ENCODE measurements at places on chromosomes 6 and 20. TPM values are rescaled to one million over a fixed set of nuclear protein-coding genes. Genes with fewer than 3 reads are reported as not detected.

GRCh38 chr6:41288030-41288753, 1.7 kb upstream of the TREM1 start:
- H3K4me3 ChIP-seq = no peak overlapping the region
- no peak for DNase-seq
- H3K27me3 ChIP-seq = no peaks in the 10 kb centered on the region
- H3K4me1 ChIP-seq = no peaks in the 10 kb centered on the region

GRCh38 chr20:33893314-33893713, 82.2 kb downstream of the CHMP4B start:
- DNase-seq = no peak
- H3K4me3 ChIP-seq = no peak overlapping the region
- H3K4me1 ChIP-seq = no peaks in the 10 kb centered on the region
- H3K27me3 ChIP-seq = no peaks in the 10 kb centered on the region
- no peaks in the 10 kb centered on the region for H3K36me3 ChIP-seq

- no peak overlapping the region for H3K27ac ChIP-seq
- DNase-seq = no peak
- H3K4me1 ChIP-seq = peaks cover 28% of the 10 kb centered on the region
- no peak overlapping the region for H3K4me3 ChIP-seq
- no peaks in the 10 kb centered on the region for H3K27me3 ChIP-seq
Observed at GRCh38 chr6:161257793-161258457, 15.9 kb downstream of the AGPAT4 start.

- no peak overlapping the region for H3K27ac ChIP-seq
- H3K4me3 ChIP-seq = no peak overlapping the region
- no peaks in the 10 kb centered on the region for H3K36me3 ChIP-seq
- H3K4me1 ChIP-seq = no peaks in the 10 kb centered on the region
Observed at GRCh38 chr6:159919011-159919511, 28.3 kb downstream of the MAS1 start.

The AIF1 gene
- total RNA-seq = not detected

- H3K36me3 ChIP-seq = no peaks in the 10 kb centered on the region
- no peak overlapping the region for H3K4me3 ChIP-seq
- H3K27ac ChIP-seq = no peak overlapping the region
- peaks cover 99% of the 10 kb centered on the region for H3K27me3 ChIP-seq
- H3K4me1 ChIP-seq = no peaks in the 10 kb centered on the region
Observed at GRCh38 chr6:84779380-84779779, 15.0 kb upstream of the TBX18 start.

GRCh38 chr6:42845327-42845694, 34.1 kb upstream of the RPL7L1 start:
- no peaks in the 10 kb centered on the region for H3K27me3 ChIP-seq
- no peaks in the 10 kb centered on the region for H3K36me3 ChIP-seq
- H3K4me3 ChIP-seq = no peak overlapping the region
- no peak for DNase-seq
- H3K4me1 ChIP-seq = peaks cover 13% of the 10 kb centered on the region

GRCh38 chr20:48335308-48336050, 492.3 kb downstream of the PREX1 start:
- no peak overlapping the region for H3K4me3 ChIP-seq
- H3K4me1 ChIP-seq = peaks cover 6% of the 10 kb centered on the region
- H3K27ac ChIP-seq = no peak overlapping the region
- H3K27me3 ChIP-seq = no peaks in the 10 kb centered on the region

The SLCO4A1 gene
- 0.88 TPM for total RNA-seq

DNA sequence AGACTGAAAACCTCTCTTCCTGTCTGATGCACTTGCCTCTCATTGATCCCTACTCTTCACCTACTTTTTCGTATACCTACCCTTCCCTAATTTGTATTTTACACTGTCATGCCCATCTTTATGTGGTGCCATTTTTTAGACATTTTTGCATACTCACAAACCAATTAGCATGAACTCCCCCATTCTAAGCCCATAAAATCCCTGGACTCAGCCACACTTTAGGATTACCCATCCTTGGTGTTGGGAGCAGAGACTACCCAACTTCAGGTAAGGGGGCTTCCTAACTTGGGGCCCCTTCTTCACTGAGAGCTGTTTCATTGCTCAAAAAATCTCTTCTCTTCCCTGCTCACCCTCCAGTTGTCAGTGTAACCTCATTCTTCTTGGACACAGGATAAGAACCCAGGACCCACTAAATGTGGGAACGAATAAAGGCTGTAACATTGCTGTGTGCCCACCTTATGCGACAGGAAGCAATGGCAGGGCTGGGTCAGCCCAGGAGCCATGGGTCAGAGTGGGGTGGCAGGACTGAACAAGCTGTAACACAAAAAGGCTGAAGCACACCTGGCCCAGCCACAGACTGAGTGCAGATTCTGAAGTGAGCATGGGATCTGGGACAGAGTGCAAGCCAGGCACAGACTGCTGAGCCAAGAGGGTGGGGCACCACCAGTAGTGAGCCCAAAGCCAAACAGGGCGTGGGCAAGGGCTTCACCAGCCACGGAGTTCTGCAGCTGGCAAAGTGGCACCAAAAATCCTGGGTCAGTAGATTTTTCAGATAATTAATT, 789.1 kb upstream of the HS3ST5 start:
- no peak overlapping the region for H3K27ac ChIP-seq
- no peaks in the 10 kb centered on the region for H3K4me1 ChIP-seq
- no peaks in the 10 kb centered on the region for H3K36me3 ChIP-seq

DNA sequence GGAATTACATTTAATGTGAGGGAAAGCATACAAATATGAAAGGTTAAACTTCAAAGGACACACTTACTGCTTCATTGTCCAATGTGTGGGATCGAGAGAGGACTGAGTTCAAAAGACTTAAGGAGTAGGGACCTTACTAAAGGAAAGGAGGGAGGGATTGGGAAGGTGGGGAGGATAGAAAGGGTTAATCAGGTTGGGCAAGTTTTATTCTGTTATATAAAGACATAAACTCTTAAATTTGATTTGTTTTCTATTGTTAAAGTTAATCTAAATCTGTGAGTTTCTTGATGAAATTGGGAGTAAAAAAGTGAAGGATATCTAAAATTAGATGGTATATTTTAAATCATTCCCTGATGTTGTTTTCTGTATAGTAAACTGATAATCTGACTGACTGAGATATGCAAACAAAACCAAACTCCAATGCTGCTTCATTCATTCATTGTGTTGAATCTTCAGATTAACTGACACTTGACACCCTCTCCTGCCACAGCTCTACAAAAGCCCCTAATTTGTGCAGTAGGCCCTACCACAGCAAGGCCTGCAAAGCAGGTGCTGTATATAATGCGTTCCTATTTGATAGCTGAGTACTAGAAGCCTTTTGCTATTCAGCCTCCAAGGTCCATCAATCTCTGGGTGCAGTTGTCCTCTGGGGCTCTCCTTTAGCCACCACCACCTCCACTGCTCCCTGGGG, 1.3 kb upstream of the UBE2J1 start:
- H3K27ac ChIP-seq = peak overlapping the region; percentile 45
- no peaks in the 10 kb centered on the region for H3K27me3 ChIP-seq
- peaks cover 22% of the 10 kb centered on the region for H3K4me1 ChIP-seq
- peak; percentile 84 for DNase-seq
- no peaks in the 10 kb centered on the region for H3K36me3 ChIP-seq
- H3K4me3 ChIP-seq = peak overlapping the region; percentile 64

DNA sequence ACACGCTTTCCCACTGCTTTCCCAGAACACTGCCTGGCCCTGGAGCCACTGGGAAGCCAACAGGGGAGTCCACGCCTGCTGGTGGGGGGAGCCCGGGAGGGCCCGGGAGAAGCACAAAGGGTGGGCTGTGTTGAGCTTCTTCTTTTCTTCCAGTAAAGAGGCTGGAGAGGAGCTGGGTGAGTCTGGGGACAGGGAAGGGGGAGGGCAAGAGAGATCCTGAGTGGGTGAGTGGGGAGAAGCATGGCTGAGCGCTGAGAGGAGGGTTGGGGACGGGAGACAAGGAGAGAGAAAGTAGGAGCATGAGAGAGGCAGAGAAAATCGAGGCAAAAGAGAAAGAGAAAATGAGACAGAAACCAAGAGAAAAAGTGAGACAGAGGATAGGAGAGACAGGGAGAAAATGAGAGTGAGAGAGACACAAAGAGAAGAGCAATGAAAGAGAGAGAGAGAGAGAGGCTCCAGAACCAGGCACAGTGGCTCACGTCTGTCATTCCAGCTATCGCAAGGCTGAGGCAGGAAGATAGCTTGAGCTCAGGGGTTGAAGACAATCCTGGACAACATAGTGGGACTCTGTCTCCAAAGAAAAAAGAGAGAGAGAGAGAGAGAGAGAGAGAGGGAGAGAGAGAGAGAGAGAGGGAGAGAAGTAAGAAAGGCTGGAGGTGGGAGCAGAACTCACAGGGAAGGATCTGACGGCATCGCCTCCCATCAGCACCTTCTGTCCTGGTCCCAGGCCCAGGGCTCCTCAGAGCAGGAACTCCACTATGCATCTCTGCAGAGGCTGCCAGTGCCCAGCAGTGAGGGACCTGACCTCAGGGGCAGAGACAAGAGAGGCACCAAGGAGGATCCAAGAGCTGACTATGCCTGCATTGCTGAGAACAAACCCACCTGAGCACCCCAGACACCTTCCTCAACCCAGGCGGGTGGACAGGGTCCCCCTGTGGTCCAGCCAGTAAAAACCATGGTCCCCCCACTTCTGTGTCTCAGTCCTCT, 2.0 kb downstream of the LST1 start:
- no peaks in the 10 kb centered on the region for H3K27me3 ChIP-seq
- no peaks in the 10 kb centered on the region for H3K36me3 ChIP-seq
- H3K27ac ChIP-seq = no peak overlapping the region

The HTR1E gene
- not detected for total RNA-seq

The CLPSL1 gene
- not detected for total RNA-seq

DNA sequence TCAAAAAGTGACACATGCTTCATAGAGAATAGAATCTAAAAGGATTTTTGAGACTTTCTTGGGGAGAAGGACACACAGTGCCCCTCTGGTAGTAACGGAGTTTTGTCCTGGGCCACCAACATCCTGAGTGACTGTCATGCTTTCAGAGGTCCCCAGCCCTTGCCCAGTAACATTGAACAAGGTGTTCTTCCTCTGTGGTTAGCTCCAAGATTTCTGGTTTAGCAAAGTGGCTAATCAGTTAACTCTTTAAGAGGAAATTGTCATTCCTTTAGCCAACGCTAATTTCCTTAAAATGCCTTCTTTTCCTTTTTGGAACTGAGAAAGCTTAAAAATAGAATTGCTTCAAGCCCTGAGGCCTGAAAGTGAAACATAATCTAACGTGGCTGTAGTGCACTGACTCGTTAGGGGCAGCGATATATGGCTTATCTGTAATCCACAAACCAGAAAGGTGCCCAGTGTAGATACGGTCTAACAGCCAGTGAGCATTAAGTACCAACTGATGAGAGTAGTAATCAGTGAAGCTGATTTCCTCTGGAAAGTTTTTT, 7.8 kb downstream of the E2F3 start:
- no peak for DNase-seq
- H3K27ac ChIP-seq = no peak overlapping the region
- no peaks in the 10 kb centered on the region for H3K36me3 ChIP-seq
- no peaks in the 10 kb centered on the region for H3K4me1 ChIP-seq
- no peak overlapping the region for H3K4me3 ChIP-seq

DNA sequence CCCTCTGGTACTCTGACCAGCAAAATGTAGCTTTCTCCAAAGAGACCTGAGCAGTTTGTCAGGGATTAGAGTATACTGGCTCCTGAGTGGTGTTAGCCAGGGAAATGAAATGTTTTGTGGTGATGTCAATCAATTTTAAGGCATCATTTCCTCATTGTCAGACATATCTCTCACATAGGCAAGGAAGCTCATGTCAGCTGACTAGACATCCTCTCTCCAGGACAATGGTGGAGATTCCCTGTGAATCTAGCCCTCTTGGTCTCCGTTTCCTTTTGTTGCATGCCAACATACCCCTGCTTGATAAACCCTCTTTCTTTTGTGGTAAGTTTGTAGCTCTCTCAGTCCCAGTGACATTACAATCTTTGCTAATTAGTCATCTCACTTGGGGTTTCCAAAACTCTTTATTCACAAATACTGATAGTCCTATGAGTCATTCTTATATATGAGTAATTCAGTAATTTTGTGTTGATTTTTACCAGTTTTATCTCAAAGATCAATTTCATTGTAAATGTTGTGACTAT, 135.6 kb upstream of the PTPRK start:
- peak; percentile 15 for DNase-seq
- no peaks in the 10 kb centered on the region for H3K36me3 ChIP-seq
- no peak overlapping the region for H3K27ac ChIP-seq
- H3K4me1 ChIP-seq = peaks cover 6% of the 10 kb centered on the region
- no peak overlapping the region for H3K4me3 ChIP-seq

DNA sequence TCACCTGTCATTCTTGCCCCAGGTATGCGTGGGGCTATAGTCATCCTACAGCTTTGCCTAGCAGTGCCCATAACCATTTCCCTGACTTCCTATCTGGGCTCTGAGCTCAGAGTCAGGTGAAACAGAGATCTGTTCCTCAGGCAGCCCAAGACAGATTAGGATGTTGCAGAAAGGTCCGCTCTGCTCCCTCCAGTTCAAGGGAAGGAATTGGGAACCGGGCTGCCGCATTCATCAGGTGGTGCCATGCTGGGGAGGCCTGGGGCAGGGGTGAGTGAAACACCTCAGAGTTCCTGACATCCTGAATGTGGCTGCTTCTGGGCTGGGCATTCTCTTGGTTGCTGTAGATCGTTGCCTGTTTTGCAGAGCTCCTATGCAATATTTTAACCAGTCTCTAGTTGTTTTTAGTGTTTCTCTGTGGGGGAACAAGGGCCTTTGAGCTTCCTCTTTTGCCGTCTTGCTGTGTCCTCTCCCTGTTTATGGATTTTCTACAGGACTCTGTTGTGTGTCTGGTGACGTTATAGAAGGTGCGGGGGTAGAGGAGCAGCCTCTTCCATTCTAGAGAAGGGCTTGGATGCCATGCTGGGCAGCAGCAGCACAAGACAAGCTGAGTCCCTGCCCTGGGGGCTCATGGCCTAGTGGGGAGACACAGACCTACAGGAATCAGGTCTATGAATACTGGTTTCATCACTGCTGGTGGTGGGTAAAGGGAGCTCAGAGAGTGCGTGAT, 9.2 kb downstream of the ENTPD6 start:
- peaks cover 14% of the 10 kb centered on the region for H3K4me1 ChIP-seq
- DNase-seq = no peak
- no peaks in the 10 kb centered on the region for H3K27me3 ChIP-seq
- H3K4me3 ChIP-seq = no peak overlapping the region

- H3K27me3 ChIP-seq = no peaks in the 10 kb centered on the region
- H3K27ac ChIP-seq = no peak overlapping the region
- no peaks in the 10 kb centered on the region for H3K36me3 ChIP-seq
- peaks cover 14% of the 10 kb centered on the region for H3K4me1 ChIP-seq
Observed at GRCh38 chr20:17635332-17636244, 46.5 kb downstream of the RRBP1 start.

The RAET1L gene
- total RNA-seq = not detected

DNA sequence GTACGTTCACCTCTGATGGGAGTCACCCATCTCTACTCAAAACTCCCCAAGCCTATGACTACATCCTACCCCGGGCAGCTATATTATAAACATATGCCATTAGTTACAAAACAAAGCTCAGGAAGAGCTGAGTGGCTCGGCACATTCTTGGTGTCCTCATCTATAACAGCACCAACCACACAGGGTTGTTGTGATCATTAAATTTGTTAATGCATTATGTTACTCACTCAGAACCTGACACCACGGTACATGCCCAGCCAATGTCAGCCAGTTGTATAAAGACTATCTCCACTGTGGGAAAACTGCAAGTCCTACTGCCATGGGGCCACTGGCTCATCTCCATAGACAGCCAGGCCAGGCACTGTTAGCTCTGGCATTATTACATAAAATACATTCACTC, 7.7 kb downstream of the CDK5RAP1 start:
- no peaks in the 10 kb centered on the region for H3K4me1 ChIP-seq
- no peak overlapping the region for H3K4me3 ChIP-seq
- no peak for DNase-seq
- no peaks in the 10 kb centered on the region for H3K27me3 ChIP-seq
- peaks cover 13% of the 10 kb centered on the region for H3K36me3 ChIP-seq

GRCh38 chr6:109038837-109039398, 55.7 kb downstream of the SESN1 start:
- no peaks in the 10 kb centered on the region for H3K27me3 ChIP-seq
- DNase-seq = no peak
- H3K4me3 ChIP-seq = no peak overlapping the region

The C20orf144 gene
- not detected for total RNA-seq
